ENCODE measurements at places on chromosomes 5 and 9.

DNA sequence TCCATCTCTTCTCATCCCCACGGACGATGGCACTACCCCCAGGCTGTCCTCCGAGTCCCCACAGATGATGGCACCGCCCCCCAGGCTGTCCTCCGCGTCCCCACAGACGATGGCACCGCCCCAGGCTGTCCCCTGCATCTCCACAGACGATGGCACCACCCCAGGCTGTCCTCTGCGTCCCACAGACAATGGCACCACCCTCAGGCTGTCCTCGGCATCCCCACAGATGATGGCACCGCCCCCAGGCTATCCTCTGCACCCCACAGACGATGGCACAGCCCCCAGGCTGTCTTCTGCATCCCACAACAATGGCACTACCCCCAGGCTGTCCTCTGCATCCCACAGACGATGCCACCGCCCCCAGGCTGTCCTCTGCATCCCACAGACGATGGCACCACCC, 57.4 kb upstream of the PTCH1 start:
- DNase-seq: peak; percentile 3

- no peak for DNase-seq
Measured at GRCh38 chr9:130500340-130501180, 55.8 kb downstream of the ASS1 start.

GRCh38 chr5:173825215-173825865, 62.8 kb upstream of the CPEB4 start:
- DNase-seq: no peak

DNA sequence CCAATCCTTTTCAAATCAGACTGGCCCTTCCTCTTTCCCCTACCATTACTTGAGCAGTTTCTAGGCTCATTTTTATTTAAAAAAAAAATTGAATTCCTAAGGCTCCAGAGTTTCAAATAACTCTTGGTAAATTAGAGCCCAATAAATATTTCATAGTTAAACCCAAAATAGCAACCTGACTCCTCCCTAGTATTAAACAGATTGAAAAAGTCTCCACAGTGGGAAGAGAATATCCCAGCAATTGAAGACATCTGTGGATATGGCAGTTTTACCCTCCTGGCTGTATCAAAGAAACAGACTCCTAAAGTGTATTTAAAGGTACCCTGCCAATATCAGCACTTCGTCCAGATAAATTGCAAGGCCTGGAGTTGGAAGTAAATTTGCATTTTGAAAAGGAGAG, 52.7 kb upstream of the GDNF start:
- no peak for DNase-seq

DNA sequence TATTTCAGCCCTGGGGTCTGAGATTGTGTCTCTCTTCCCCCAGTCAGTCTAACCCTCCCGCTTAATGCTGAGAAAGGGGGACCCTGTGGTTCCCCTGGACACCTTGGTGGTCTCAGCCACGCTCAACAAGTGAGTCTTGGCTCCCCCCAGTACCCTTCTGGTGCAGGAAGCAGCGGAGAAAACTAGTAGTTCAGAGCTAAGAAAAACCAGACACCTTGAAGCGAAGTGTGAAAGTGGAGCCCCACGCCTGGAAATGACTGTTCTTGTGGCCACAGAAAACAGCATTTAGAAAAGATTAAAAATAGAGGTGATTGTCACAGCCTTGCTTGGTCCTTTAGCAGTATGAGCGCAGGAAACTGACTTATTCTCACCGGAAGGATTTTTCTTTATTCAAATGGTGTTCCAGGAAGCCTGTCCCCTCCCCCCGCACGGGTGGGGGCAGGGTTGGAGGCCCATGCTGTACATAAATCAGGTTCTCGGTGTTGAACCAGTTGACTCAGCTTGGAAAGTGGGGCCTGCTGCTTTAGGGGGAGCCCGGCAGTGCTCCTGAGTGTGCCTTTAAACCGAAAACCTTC, 8.1 kb downstream of the ARPC5L start:
- peak; percentile 58 for DNase-seq

- no peak for DNase-seq
Measured at GRCh38 chr5:164708831-164709230, 1203.4 kb downstream of the MAT2B start.

GRCh38 chr5:33649549-33650482, 209.1 kb downstream of the TARS1 start:
- DNase-seq: no peak

DNA sequence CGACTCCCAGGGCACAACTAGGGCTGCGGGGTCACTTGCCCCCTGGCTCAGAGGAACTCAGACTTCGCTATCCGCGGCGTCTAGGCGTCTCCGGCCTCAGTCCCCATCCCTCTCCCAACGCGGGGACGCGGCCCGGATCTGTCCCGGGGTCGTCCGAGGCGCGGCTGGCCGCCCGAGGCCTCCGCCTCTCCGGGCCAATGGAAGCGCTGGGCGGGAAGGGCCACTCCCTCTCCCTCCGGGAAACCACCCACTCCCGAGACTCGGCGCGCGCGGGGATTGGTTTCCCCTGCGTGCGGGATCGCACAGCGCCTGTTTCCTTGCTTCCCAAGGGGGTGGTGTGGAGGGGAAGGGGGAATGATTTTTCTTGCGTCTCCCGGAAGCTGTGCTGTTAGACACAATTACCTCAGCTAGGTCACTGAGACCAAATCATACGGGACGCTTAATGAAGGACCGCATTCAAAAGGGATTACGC, 38.3 kb downstream of the NR2F1 start:
- no peak for DNase-seq

DNA sequence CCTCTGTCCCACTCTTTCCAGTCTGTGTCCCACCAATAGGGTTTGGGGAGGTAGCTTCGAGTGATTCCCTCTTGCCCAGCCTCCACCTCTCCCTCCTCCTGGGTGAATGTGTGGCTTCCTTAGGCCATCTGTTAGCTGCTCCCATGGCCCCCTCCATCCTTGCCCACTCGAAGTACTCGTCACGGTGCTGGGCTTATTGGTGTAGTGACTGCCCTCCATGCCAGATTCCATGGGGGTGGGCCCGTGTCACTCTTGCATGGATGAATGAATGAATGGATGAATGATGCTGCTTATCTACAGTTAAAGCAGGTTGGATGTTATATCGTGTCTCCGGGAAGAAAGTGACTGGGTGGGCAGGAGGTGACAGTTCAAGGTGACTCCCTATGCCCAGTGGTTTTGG, 19.1 kb downstream of the HMCN2 start:
- no peak for DNase-seq

- no peak for DNase-seq
Measured at GRCh38 chr9:98831696-98832095, 24.2 kb downstream of the GALNT12 start.

DNA sequence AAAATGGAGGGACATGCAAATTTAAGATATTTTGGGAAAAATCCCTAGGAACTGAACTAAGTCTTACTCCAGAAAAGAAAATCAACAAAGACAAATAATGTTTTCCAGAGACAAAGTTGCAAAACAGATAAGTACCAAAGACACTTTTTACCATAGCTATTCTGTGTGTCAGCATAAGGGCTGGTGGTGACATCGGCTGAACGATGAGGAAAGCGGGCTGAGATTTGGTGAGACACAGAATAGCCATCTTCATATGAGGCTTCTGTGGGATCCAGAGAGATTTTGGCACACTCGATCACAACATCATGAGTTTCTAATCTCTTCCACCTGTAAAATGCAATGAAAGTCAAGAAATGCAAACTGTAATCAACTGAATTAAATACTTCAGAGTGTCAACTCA, 32.3 kb downstream of the TSC1 start:
- no peak for DNase-seq

GRCh38 chr5:149337736-149338135, 7.6 kb upstream of the GRPEL2 start:
- no peak for DNase-seq

GRCh38 chr5:111364992-111365391, 140.8 kb downstream of the CAMK4 start:
- DNase-seq: no peak

- no peak for DNase-seq
Measured at GRCh38 chr9:125428902-125429467, 167.4 kb downstream of the GAPVD1 start.

DNA sequence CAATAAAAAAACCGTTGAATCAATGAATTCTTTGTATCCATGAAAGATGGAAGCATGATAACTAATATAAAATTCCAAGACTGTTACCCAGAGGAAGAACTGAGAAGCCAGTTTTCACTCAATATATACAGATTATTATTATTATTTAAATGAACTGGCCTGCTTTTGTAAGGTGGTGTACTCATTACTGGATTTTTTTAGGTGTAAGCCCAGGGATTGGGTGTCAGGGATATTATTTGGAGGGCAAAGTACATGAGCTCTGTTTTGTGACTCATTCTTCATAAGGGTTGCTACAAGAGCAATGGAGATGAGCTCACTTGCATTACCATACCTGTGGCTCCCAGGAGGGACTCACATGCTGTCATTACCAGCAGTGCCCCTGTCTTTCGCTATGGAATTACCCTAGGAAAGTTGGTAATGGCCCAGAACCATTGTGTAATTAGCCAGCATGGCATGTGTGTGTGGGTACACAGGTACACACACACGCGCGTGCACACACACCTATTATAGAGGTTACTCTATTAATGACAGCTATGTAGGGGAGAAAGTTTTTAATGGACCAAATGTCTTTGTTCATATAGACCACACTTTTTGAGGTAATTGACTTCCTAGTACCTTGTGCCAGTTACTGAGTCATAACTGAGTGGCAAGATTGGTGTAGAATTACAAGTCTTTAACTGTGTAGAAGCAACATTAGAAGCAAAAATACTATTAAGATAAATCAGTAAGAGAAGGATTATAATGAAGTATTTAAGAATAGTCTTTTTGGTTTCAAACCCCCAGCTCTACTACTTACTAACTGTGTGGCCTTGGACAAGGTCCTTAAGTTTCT, 143.4 kb downstream of the GDNF start:
- no peak for DNase-seq

- DNase-seq: no peak
Measured at GRCh38 chr5:171633776-171634470, 151.7 kb upstream of the SMIM23 start.

DNA sequence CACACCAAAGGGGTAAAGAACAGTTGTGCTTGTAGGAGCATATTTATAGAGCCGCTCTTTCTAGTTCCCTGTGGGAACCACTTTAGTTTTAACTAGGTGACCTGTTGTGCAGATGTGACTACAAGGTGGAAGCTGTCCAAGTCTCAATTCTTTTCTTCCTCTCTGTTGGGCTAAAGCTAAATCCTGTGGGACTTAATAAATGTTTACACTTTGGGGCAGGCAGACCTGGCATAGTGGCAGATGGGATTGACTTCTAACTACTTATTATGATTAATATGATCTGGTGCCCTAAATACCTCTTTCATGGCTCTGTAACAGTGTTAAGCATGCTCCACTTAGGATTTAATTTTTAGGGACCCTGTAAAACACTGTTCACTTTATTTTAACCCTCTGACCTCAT, 265.3 kb downstream of the KCTD16 start:
- DNase-seq: no peak

- no peak for DNase-seq
Measured at GRCh38 chr9:35792024-35792813, 828 bp downstream of the NPR2 start.

DNA sequence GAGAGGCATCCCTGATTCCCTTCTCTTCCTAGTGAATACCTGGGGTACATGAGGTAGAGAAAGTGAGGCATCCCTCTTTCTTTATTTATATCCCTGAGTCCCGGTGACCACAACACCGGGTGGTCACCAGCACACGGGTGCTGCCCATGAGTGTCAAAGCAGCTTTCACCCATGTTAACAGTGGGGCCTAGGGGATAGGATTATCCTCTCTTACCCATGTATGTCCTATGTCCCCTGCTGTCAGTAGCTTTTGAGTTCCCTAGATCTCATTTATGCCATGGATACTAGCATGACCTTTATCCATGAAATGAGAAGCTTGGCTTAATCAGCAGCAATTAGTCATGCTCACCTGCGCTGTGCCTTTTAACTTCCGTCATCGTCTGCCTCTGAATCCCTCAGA, 71.4 kb downstream of the RGMB start:
- DNase-seq: no peak

DNA sequence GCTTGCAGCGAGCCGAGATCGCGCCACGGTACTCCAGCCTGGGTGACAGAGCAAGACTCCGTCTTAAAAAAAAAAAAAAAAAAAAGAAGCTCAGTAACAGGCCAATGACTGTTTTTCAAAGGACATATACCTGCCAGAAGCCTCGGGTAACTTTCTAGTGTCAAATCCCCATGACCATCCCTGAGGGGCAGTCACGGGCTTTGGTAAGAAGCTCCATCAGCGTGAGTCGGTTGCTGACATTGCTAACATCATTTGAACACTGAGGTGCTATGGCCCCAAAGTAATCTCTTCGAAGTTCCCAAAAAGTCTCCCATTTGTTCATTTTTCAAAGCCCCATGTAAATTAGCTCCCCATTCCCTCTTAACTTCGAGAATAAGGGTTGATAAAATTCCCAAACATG, 11.6 kb downstream of the NAIP start:
- no peak for DNase-seq

DNA sequence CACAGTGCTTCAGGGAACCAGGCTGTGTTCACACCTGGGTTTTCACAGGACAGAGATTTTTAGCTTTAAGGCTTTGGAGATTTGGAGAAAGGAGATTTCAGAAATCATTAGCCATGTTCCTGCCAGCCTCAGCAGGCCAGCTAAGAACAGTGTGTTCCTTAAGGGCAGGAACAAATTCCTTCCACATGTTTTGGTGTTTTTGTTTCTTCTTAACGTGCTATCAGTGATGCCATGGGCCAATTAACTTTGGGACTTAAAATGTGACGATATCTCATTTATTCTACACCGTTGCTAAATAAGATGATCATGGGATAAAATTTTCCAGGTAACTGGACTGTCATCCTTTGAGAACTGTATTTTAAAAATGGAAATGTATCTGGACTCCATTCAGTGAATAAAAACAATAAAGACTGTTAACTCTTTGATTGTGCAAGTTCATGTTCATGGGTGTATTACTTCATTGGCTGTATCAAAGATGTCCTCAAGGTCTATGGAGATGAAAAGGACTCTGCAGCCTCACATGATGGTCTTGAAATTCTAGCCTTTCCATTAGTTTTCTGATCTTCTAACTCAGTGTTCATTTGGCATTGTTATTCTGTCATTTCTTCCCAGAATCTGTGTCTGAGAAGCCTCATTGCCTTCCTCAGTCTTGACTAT, 72.3 kb downstream of the ZNF366 start:
- no peak for DNase-seq

GRCh38 chr5:113487781-113488644, at the start of gene MCC:
Gene MCC (minus strand): TSS chr5:113488453.
- peak; percentile 12 for DNase-seq

GRCh38 chr5:14349029-14349428, 205.9 kb downstream of the TRIO start:
- no peak for DNase-seq

GRCh38 chr5:134090522-134090921, 24.0 kb upstream of the TCF7 start:
- no peak for DNase-seq

GRCh38 chr5:144036476-144036875, 134.0 kb downstream of the YIPF5 start:
- DNase-seq: no peak
